ENCODE measurements at places on chromosomes 2 and 18.

DNA sequence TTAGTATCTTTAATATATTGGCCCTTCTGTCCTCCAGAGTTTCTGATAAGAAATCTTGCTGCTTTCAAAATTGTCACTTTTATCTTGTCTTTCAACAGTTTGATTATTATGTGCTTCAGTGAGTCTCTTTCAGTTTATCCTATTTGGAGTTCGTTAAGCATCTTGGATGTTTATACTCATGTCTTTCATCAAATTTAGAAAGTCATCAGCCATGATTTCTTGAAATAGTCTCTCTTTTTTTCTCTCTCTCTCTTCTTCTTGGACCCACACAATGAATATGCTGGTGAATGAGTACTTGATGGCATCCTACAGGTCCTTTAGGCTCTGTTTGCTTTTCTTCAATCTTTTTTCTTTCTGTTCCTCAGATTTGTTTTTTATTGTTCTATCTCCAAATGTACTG is 26.9 kb upstream of the KIF5C start:
- DNase-seq = no peak

- no peak for DNase-seq
Observed at GRCh38 chr2:146540271-146540932, 1304.4 kb upstream of the ACVR2A start.

DNA sequence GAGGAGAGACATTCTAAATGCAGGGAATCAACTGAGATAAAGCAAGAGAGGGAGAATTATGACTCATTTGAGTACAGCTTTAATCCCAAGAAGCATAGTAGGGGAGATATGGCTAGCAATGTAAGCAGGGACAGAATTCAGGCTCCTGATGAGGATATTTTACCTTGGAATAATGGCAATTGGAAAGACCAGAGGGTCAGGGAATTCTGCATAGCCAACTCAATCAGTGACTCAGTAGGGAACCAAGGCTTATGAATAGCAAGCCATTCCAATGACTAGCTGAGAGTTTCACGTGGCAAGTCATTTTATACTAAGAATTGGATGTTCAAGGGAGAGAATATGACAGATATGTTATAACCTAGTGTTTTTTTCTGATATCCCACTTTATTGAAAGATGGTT is 563.8 kb upstream of the NETO1 start:
- no peak for DNase-seq

GRCh38 chr2:174333372-174334277 is 1.1 kb upstream of the SP9 start:
- no peak for DNase-seq

DNA sequence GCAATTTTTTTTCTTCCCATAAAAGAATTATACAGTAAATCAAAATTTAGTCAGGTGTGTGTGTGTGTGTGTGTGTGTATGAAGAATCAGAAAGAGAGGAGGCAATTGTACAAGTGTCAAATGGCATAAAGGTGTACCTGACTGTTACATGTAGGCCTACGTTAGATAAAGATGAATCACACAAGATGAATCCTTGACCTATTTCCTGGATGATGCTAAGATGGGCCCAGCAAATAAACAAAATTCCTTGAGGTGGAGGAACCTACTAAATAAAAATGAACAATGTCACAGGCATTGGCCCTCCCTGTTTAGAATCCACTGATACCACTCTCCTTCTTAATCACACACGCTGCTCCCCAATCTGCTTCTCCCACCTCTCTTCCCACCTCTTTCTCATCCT is 79.7 kb upstream of the LRATD1 start:
- DNase-seq = no peak

DNA sequence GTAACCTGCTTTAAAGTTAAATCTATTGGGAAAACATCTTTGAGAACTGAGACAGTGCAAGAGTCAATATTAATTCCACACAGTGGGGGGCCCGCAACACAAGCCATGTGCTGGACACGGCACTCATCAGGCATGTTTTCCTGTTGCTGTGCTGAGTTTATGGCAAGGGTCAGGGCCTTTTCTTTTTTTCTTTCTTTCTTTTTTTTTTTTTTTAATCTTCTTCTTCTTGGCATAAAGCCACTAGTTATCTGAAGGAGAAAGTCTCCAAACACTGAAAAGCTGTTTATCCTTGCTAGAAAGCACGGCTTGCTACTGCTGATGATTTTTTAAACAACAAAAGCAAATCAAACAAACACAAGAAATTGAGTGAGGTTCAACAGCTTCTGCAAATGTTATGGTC is 252.1 kb downstream of the ZNF521 start:
- no peak for DNase-seq

- DNase-seq = no peak
Observed at GRCh38 chr18:43882358-43883055, 605.2 kb upstream of the SYT4 start.

- DNase-seq = no peak
Observed at GRCh38 chr2:66553370-66553769, 118.4 kb downstream of the MEIS1 start.

GRCh38 chr2:70529610-70530009 is 24.0 kb downstream of the TGFA start:
- DNase-seq = no peak
